Activated T-helper 2 cell treated with anti-CD3 and anti-CD28 coated beads, Interferon-gamma antibody, Interleukin-2, Interleukin-4, amounts not matched to agents 10 μg/mL and 5 μg/mL and 100 μg/mL, durations not matched to agents 14 hours and 24 hours and 36 hours (primary cell): ENCODE measurements at places on chromosomes 4 and X.

DNA sequence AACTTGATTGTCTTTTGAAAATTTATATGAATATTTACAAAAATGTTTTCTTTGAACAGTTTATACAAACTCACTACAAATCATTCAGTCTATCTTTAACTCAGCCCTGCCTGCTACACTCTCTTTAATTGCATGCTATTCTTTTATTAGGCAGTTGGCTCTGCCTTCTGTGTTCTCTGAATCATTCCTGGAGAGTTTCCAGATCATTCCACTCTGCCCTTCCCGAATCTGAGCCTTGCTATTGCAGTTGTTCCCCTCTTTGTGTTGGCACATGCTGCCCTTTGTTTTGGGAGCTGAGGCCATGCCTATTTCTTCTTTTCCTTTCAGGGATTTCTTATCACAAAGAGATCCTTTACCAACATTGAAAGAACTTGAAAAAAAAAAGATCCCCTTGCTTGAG lies 8.7 kb upstream of the TECRL start:
- no peak for DNase-seq

DNA sequence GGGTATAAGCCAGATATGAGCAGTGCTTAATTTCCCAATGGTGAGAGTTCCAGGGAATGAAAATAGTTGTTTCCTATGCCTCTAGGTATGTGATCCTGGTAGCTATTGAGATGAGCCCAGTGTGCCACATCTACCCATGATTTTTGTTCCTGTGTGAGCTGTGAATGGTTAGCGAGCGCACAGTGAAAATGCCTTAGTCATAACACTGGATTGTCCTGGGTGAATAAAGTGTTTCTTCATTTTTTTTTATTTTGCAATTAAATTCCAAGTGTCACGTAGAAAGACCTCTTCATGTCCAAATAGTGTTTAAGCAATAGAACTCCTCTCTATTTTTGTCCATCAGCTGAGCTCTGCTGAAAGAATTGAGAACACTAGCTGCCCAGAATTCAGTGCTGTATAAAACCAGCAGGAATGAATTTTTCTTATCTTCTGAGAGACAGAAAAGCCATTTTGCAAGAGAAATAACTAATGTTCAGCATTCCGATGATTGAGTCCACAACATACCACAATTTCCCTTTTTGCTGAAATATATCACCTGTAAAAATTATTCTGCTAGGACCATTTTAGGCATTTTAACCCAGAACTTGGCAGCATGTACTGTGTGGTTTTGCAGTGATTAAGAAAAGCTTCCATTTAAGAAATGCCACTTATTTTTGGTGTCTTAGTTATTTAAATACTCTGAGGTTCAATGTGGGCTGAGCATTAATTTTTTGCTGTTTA lies 5.6 kb downstream of the MAOA start:
- DNase-seq, result no peak

DNA sequence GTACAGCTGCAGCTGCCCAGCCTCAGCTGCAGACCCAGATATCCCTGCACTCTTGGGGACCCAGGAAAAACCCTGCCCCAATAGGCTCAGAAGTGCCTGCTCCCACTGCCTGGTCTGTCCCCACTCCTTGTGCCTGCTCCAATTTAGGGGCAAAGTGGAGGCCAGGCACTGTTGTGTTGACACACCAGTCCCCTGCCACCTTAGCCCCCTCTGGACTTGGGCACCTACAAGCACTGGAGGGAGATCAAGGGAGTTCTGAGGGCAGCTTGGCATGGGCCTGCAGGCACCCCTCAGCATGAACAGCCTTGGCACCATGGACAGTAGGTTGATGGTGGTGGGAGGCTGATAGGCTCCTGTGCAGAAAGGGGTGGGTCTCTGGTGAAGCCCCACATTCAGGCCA lies 2020.8 kb upstream of the ADGRL3 start:
- DNase-seq, result no peak

DNA sequence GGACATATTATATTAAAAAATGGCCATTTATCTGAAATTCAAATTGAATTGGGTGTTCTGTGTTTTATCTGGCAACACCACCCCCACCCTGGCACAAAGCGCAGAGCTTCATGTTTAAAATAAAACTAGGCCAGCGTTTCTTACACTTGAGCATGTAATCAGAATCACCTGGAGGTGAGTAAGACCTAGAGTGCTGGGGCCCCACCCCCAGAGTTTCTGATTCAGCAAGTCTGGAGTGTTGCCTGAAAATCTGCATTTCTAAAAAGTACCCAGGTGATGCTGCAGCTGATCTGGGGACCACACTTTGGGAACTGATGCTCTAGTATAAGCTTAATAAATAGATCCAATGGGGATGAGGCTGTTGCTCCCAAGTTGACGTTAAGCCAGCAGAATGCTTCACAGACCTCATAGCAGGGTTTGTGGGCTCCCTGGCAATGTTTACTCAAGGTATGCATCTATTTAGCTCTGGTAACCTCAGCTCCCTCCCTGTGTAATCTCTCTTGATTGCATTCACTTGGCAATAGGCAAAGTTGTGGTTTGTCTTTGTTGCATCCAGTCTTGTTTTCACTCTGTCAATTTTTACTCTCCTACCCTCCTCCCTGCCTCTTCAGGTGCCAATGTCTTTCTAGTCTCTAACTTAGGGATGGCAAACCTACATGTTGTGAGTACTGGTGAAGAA lies 99.8 kb upstream of the TEX13D start:
- DNase-seq, result no peak

DNA sequence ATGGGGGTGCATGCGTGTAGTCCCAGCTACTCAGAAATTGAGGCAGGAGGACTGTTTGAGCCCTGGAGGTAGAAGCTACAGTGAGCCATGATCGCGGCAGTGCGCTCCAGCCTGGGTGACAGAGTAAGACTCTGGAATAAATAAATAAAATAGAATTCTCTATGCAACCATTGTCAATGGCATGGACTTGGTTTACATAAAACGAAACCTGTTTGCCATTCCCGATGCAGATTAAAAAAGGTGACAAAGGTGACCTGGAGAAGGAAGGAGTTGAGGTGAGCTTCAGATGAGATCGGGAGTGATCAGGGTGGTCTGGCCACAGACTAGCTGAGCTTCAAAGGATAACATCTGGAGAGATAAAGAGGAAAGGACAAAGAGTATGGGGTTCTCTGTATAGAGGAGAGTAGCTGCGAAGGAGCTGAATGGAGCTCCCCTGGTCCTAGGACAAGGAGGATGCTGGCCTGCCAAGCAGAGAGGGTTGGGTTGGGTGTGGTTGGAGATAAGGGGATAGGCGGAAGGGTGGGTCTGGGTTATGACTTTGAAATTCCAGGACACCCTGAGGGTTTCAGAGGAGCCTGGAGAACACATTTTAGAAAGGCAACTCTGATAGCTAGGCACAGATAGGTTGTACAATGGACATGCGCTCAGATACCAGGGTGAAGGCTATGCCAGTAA lies 98.6 kb downstream of the RBM47 start:
- DNase-seq, result no peak
